Cardiac muscle cell (in vitro differentiated cells and primary cell): ENCODE measurements at places on chromosomes 2 and 18.
A peak's percentile ranks its signal among the peaks of the same experiment; 100 is the strongest.

DNA sequence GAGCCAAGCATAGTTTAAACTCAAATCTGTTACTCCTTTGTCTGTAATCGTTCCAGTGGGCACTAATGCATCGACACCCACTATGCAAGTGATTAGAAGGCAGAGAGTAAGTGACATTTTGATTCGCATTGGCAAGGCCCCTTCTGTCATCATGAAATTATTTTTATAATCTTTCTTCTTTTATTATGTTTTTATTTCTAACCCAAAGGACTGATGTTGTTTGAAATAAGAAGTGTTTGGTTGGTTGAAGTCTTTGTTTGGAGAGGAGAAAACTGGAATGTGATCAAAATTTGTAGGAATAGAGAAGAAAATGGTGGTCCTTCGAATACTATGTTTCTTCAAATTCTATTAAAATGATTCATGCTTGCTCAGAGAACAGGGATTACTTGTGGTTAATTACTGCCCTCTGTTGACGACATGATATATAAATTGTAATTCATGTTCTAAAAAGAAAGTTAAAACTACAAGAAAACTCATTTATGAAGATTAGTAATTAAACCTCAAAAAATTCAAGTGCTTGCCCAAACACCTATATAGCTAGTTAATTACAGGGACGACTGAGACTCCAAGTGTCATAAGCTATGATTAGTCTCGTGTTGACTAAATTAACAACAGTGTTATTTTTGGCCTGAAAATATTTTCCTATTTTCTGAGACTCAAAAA is 26.4 kb upstream of the TFPI start:
- DNase-seq: peak; percentile 55

- DNase-seq: peak; percentile 64
These were observed 11.8 kb downstream of the MAPRE3 start for GRCh38 chr2:26982102-26982742.

GRCh38 chr2:159573846-159574606 is 42.3 kb downstream of the BAZ2B start:
- DNase-seq: no peak

DNA sequence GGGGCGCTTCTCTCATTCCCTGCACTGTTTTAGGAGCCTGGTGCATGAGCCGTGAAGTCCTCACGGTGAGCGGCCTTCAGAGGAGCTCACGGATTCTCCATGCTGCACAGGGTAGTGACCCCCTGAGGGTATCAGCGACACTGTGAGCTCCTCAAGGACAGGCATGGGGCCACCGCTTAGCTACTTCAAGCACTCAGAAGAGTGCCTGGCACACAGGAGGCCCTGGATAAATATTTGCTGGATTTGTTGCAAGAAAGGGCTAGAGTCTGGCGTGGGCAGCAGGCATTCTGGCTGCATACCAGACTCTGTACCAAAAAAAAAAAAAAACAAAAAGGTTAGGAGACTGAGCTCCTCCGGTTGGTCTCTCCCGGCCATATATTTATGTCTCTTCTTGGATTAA is 5.7 kb upstream of the MBP start:
- no peak for DNase-seq

- no peak for DNase-seq
These were observed 46.4 kb upstream of the NPAS2 start for GRCh38 chr2:100773538-100773937.

GRCh38 chr2:61658841-61659780 is 121.0 kb upstream of the XPO1 start:
- peak; percentile 60 for DNase-seq
